ENCODE measurements at places on chromosomes 16 and 17.

GRCh38 chr17:81178136-81179091 is 12.4 kb upstream of the AATK start:
- DNase-seq: no peak

DNA sequence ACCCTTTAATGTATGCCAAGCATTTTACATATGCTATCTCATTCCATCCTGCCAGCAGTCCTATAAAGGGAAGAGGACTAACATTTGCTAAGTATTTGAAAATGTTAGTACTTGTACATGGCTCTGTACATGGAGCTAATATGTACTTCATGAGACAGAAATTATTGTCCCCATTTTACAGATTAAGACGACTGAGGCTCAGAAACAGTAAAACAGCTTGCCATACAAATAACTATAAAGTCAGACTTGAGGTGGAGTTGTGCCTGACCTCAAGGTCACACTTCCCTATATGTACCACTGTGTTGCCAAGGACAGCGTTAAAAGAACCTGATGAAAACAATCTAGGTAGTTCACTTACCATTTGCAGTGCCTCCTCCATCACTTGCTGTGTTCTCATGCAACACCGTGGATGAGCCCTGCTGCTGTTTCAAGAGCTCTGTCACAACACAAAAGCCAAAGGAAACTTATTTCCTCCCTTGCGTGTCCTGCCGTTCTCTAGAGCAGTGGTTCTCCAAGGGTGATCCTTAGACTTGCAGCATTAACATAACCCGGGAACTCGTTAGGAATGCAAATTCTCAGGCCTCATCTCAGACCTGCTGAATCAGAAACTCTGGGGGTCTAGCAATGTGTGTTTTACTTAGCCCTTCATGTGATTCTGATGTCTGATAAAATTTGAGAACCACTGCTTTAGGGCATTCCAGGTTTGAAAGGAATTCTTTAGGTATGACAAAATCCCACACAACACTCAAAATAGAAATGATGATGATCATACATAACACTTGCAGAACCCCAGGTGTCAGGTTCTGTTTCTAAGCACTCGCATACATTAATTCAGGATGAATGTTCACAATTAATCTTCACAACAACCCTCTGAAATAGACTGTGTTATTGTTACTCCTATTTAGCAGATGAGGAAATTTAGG is 51.2 kb upstream of the MTMR4 start:
- DNase-seq: no peak

GRCh38 chr17:73943416-73944110 is 259.9 kb upstream of the RPL38 start:
- no peak for DNase-seq

DNA sequence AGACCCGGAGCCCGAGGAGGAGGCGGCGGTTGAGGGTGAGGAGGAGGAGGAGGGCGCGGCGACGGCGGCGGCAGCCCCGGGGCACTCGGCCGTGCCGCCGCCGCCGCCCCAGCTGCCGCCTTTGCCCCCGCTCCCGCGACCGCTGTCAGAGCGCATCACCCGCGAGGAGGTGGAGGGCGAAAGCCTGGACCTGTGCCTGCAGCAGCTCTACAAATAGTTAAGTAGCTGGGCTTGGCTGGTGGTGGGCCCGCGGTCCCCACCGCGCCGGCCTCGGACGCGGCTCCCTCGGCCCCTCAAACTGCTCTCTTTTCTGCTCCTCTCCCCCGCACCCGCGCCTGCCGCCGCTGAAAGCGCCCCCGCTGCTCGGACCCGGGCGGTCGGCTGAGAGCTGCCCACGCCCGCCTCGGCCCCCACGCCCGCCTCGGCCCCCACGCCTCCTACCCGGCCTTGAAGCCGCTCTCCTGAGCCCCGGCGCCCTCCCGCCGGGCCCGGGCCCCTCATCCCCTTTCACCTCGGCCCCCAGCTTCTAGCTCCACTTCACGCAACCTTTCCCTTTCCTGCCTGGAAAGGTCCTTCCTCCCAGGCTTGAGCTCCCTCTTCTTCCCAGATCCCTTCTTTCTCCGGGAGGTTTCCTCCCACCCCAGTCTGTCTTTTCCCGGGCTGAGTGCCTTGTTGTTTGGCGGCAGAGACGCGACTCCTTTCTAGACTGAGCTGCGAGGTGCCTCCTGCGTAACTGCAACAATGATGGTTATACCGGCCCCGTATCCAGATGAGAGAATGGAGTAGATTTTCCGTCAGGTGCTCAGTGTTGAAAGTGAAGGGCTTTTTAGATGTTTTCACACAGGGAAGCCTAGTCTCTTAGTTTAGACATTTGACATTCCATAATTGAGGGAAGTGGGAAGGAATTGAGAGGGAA is 850 bp downstream of the PPM1E start:
- DNase-seq: no peak

DNA sequence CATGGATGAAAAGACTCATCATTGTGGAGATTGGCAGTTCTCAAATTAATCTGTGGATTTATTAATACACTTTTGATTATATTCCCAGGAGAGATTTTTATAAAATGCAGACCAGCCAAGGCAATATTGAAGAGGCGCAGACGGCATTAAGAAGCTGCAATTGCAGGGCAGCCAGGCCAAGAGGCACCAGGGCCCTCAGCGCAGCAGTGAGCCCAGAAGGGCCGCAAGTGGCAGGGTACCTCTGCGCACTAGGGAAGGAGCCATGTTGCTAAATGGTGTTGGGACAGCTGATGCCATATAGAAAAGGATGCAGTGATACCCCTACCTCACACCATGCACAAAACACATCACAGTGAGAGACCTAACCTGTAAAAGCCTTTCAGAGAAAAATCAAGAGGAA is 36.6 kb upstream of the CHMP6 start:
- no peak for DNase-seq

- no peak for DNase-seq
Measured at GRCh38 chr17:53630115-53630514, 192.6 kb upstream of the KIF2B start.

- no peak for DNase-seq
Measured at GRCh38 chr16:12881182-12881581, 20.2 kb upstream of the SHISA9 start.

- no peak for DNase-seq
Measured at GRCh38 chr16:87457709-87458423, 35.0 kb downstream of the ZCCHC14 start.

GRCh38 chr17:2751491-2751890 is 2.0 kb upstream of the CCDC92B start:
- DNase-seq: no peak

DNA sequence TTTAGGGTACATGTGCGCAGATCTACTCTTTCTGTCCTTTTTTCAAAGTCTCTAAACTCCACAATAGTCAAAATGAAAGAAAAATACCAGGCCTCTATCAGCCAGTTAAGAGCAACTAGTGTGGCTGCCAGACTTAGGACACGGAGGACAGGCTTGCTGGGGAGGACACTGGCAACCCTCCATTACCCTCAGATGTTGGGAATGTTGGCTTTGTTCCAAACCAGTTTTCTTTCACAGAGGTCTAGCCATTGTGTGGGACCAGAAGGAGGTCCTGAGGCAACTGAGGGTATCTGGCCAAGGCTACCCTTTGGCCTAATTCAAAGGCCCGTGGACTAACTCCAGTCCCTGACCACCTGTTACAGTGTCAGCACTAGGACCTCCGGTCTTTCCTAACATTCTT is 51.2 kb upstream of the MED9 start:
- DNase-seq: no peak

GRCh38 chr16:48335961-48336360 is 49.3 kb downstream of the SIAH1 start:
- DNase-seq: no peak
